ENCODE measurements at places on chromosomes 16 and 17. TPM values are rescaled to one million over a fixed set of nuclear protein-coding genes. Genes with fewer than 3 reads are reported as not detected.

DNA sequence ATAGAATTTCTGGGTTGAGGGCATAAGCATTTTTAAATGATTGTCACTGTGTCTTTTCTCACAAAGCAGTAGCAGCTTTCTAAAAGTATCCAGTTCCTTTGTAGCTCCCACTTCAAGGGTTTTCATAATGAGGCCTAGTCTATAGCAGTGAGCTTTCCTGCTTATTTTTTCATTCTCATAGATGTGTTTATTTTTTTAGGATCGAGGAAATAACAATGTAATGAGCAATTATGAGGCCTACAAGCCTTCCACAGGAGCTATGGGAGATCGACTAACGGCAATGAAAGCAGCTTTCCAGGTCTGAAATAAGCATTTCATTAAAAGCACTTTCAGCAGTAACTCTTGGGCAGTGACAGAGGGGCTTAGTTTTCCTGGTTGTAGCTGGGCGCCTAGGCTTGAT lies 10.6 kb upstream of the PSMC5 start:
- no peak for DNase-seq

- no peak for DNase-seq
Measured at GRCh38 chr17:70642059-70642458, 472.7 kb downstream of the KCNJ2 start.

- no peak for DNase-seq
Measured at GRCh38 chr17:64774888-64775540, 112.9 kb upstream of the SMURF2 start.

GRCh38 chr16:88050952-88051660 lies 99.9 kb downstream of the BANP start:
- no peak for DNase-seq

DNA sequence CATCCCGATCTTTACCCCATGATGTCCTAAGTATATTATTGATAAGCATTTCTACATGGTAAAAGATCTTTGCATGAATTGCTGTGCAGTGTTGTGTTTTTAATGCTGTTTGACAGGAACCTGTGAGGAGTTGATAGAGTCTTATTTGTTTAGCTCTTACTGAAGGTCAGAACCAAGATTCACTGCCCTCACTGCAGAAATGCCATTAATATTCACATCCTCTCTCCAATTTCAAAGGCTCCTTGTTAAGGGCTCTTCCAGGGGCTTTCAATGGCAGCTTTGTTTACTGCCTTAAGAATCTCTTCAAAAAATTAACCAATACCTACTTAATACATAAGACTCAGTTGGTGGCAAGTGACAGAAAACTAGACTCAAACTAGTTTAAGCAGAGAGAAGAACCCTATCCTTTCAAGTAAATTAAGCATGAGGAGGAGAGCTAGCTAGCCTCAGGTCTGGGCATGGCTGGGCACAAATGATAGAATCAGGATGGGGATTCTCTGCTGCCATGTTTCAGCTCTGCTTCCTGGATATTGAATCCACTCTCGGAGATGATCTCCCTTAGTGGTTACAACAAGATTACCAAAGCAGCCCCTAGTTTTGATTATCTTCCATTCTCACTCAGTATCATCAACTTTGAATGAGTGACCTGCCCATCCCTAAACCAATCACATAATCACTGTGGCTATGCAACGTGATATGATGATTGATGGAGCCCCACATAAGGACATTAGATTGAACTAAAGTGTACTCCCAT lies 311.8 kb downstream of the CDH11 start:
- DNase-seq: no peak

- DNase-seq: no peak
Measured at GRCh38 chr17:353213-353837, 718 bp upstream of the RPH3AL start.

GRCh38 chr16:73034374-73034773 lies 13.6 kb downstream of the ZFHX3 start:
- no peak for DNase-seq

DNA sequence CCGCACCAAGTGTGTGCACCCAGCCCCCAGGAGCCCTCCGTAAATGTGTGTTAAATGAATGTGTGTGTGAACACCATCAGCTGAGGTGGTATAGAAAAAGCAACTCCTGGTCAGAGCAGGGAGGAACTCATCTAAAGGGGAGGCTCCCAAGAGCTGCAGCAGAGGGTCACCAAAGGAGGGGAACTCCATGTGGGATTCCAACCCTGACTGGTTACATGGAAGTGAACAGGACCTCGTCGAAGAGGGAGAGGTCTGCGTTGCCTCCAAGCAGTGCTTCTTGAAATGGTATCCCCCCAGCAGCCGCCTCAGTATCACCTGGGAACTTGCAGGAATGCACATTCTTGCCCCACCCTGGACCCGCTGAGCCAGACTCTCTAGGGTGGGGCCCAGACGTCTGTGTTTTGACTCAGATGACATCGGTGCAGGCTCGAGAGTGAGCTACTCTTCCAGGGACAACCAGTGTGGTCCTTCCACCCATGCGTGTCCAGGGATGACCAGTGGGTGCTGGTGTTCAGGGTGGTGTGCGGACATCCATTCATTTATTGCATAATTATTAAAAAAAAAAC lies 30.8 kb downstream of the ADCY9 start:
- no peak for DNase-seq

GRCh38 chr17:56708220-56708558 lies 114.7 kb downstream of the NOG start:
- DNase-seq: no peak

DNA sequence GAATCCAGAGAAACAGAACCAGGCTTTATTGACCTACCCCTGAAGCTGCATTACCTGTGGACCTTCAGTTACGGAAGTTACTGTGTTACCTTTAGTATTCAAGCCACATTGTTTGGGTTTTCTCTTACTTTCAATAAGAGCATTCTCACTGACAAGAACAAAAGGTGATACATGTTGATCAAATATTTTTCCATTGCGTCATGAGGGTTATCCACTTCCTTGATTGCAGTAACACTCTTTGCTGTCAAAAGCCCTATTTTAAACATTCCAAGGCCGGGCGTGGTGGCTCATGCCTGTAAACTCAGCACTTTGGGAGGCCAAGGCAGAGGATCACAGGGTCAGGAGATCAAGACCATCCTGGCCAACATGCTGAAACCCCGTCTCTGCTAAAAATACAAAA lies 28.6 kb upstream of the PAFAH1B1 start:
- DNase-seq: no peak

GRCh38 chr16:14957576-14958322 lies 17.1 kb upstream of the PDXDC1 start:
- no peak for DNase-seq

GRCh38 chr17:63681530-63681929 lies 18.4 kb downstream of the LIMD2 start:
- no peak for DNase-seq

DNA sequence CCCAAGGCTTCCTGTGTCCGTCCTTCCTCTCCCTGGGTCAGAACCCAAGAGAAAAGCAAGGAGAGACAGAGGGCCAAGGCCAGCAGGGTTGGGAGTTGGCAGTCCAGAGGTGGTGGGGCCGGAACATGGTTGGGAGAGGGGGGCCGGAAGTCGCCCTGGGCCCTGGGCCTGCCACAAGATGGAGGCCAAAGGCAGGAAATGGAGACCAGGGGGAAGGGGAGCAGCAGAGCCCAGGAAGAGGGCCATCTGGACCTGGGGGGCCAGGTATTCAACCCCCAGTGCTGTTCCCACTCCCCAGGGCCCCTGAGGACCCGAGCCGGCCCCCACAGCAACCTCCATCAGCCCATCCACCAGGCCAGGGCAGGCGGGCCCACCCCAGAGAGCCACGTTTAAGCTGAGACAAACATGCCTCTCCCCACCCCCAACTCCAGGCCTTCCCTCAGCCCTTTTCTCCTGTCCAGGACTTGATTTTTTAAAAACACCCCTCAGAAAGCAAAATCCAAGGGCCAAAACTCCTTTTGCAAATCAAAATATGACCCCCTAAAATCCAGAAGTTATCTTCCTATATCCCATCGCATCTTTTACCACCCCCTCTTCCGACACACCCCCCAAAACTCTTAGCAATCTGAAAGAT lies 4.4 kb upstream of the BCL6B start:
- DNase-seq: no peak

DNA sequence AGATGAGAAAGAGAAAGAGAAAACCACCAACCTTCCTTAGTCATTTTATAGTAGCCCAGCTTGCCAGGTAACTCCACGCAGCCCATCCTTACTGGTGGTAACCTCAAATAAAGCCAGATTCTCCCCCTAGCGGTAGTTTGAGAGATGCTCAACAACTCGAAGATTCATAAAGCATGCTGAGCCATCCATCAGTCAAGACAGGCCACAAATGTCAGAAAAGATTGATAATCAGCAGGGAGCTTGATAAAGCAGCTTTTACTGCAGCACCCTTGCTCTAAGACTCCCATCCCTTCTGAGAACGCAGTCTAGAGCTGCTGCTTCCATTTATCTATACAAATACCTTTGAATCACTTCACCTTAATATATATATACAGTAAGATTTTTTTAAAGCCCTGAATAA lies 451.5 kb upstream of the HSBP1 start:
- peak; percentile 59 for DNase-seq

DNA sequence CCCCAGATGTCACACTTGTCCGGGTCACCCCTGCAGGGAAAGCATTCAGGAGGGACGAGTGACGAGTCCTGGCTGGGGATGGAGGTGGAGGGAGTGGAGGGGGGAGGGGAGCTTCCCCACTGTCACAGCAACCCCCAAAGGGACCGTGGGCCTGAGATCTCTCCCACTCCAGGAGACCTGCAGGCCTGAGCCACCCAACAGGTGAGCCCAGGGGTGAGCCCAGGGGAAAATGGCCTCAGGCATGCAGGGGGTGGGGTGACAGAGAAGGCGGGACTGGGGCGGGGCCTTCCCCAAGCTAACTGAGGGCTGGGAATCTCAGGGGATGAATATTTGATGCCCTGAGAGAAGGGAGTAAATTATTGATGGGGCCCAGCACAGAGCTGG lies 2.4 kb downstream of the USH1G start:
- DNase-seq: no peak

DNA sequence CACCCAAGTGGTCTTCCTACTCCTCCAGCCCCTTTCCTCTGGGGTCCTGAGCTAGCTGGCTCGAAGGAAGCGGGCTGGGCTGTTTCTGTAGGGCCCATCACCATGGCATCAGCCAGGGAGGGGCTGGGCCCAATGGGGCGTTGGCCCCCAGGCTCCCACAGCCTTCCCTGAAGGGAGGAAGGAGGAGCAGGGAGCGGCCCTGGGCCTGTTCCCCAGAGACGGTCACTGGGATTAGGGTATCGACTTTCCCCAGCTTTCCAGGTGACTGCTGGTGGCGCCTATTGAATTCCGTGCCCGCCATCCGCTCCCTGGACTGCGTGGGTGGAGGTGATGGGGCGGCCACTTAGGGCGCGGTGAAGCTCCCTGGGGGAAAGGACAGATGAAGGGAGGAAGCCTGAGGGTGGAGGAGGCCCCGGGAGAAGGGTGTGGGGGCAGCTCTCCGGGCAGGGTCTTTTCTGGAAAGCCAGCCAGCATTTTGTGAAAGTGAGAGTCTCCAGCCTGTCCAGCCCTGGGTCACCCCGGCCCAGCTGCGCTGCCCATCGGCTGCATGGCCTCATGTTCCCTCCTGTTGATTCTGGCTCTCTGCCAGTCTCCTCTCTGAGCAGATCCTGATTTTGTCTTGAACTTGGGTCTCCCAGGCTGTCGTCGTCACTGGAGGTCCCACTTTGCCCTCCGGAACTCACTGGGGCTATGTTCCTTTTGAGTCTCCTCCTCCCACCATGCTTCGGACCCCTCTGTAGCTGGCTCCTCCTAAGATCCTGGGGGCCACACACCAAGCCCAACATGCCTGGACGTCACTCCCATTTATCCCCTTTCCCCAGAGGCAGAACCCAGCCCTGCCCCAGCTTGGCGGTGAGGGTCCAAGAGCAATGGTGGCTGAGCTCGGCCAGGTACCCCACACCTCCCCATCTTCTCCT lies 9.8 kb downstream of the NHERF1 start:
- DNase-seq: no peak

RSL1D1 gene
- 55.4 TPM for total RNA-seq

KRTAP4-5 gene
- not detected for total RNA-seq

GRAP gene
- 1.9 TPM for total RNA-seq

RUNDC3A gene
- 40.3 TPM for total RNA-seq

GPR179 gene
- total RNA-seq: 0.45 TPM

ACSM3 gene
- total RNA-seq: 0.73 TPM

TEX14 gene
- total RNA-seq: 0.54 TPM

TMEM235 gene
- total RNA-seq: 1.6 TPM
